ENCODE measurements at places on chromosomes 2 and 18.

GRCh38 chr2:150169237-150169629, 318.2 kb downstream of the RND3 start:
- peak; percentile 66 for DNase-seq

- DNase-seq = peak; percentile 90
Observed at GRCh38 chr18:12702221-12703095, at the start of the genes CEP76 and PSMG2. Gene CEP76 (minus strand): TSS chr18:12702723. CDS start chr18:12702548, 175 bp downstream. Gene PSMG2 (plus strand): TSS chr18:12703042. CDS start chr18:12703108, 66 bp downstream.

DNA sequence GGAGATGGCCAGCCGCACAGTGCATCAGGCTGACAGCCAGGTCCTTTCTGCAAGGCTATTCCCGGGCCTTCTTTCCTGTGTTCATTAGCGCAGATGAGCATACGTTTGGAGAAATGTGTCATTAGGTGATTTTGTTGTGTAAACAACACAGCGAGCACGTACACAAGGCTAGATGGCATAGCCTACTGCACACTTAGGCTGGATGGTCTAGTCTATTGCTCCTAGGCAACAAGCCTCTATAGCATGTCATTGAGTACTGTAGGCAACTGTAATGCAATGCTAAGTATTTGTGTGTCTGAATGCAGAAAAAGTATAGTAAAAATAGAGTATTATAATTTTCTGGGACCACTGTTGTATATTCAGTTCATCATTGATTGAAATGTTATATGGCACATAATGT, 50.9 kb upstream of the PHLPP1 start:
- DNase-seq = no peak

DNA sequence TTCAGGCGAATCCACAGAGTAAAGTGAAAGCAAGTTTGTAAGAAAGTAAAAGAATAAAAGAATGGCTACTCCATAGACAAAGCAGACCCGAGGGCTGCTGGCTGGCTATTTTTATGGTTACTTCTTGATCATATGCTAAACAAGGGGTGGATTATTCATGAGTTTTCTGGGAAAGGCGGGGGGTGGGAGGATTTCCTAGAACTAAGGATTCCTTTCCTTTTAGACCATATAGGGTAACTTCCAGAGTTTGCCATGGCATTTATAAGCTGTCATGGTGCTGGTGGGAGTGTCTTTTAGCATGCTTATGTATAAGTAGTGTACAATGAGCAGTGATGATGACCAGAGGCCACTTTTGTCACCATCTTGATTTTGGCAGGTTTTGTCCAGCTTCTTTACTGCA, 59.8 kb downstream of the SLC4A3 start:
- DNase-seq = peak; percentile 96

DNA sequence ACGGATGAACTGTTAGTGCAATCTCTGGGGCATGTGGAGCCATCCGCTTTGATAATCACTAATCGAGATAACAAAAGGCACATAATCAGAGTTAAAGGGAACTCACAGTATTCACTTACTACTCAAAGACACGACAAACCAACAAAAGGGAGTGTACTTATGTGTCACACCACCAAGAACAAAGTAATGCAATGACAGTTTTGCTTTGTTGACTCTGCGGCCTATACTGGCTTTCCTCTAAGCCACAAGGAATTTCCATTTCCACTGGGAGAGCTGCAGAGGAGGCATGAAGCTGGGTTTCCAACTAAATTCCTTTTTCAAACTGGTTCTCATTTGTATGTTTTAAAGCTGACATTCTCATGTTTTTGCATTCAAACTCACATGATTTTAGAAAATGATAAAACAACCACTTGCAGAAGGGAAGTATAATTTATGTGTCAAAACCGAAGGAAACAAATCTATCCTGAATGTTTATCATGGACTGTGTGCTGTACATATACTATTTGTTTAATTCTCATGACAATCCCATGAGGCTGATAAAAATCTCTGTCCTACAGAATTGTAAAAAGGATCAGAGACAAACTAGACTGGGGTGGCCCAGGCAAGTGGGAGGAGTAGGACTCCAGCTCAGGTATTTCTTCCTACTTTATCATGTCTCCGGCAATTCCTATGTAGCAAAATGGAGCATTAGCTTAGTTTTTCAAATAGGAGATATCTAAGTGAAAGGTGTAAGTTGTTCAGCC, 149.6 kb upstream of the SMAD7 start:
- peak; percentile 67 for DNase-seq

- no peak for DNase-seq
Observed at GRCh38 chr2:192886636-192887035, 691.9 kb upstream of the TMEFF2 start.

GRCh38 chr18:7889515-7889914, 322.4 kb downstream of the PTPRM start:
- DNase-seq = no peak

DNA sequence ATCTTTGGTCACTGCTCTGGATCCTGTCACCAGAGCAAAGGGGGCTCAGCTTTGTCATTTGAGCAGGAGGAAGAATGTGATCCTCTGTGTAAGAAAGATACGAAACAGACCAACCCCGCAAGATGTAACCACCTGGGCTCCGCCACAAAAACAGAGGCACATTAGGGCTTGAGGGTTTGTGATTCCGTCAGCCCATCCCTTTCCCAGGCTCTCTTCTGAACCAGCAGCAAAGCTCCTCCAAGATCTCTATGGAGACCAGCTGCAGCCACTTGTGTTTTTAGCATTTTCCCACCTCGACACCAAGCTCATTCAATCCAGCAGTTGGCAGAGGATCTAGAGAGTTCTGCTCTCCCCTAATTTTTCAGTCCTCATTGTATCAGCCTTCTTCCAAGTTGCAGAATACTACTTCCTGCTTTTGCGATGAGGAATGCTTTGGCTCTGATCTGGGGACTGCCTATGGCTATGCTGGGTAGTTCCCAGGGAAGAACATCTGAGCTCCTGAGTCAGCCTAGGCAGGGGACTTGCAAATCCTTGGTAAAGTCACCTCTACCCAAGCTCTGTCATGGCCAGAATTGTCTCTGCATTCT, 139.6 kb upstream of the RAB12 start:
- peak; percentile 46 for DNase-seq

DNA sequence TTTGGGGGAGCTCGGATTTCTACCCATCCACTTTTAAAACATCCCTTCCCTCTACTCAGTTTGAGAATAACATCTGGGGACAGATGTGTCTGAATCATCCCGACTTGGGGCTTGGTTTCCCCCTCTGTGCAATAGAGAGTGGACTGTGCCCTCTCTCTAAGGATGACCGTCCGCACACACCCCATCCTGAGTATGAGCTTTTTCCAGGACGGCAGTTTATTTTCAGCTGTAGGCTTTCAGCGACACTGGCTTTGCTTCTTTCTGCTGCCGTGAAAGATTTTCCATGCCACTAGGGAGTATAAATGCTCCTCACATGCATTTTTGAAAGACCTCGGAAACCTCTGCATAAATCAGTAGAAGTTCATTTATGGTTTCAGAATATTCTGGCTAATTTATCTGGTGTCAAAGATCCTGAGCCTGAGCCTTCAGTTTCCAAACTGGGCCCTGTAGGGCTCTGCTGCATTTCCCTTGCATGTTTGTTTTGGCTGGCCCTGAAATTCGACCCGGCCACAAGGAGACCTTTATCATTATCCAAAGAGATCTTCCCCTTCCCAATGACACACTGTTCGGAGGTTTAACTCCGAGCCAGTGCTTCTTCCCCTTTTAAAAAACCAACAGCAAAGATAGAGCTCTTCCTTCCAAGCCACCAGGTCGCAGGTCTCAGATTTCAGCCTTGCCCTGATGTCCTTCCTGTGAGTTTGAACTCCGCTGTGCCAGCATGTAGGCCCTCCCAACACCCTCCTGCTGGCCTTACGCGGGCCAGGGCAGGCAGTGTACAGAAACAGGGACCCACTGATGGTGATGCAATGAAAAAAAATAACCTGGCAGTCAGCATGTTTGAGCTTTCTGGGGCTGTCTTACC, 53.3 kb downstream of the FECH start:
- peak; percentile 2 for DNase-seq

DNA sequence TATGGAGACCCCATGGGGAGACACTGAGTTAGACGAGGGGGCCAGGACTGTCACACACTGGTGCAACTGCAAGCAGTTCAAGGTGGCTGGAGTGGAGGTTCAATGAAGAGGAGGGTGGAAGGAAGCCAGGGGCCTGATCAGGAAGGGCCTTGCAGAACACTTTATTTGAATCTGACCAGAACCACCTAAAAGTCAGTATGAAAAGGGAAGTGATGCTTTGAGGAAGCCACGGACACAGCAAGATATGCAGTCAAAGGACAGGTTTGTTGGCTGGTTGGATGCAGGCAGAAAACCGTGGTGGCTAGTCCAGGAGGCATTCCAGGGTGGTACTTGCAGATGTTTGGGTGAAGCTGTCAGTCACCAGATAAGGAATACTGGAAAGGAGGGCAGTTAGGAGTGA, 3.5 kb upstream of the FAM124B start:
- DNase-seq = no peak

DNA sequence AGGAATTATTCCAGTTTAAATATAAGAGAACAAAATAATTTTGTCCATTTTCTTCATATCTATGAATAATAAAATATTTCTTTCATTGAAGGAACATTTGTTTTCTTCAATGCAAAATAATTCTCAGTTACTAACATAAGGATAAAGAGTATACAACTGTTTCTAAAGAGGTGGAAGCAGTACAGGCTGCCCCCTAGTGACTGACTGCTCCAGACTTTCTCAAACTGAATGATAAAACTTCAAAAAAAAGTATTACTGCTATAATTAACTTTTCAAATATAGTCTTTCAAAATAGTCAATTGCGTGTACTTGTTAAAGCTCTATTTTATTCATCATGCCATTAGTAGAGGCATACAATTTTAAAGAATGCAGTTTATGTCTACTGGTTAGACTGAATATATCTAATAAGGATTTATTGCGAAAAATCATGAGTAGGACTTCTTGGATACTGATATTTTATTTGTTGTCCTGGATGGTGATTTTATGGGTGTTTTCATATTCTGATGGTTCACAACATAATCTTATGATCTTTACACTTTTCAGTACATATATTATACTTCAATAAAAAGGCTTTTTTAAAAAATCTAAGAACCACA, 100.1 kb downstream of the WDPCP start:
- peak; percentile 23 for DNase-seq

- DNase-seq = no peak
Observed at GRCh38 chr18:26526128-26526965, 22.0 kb downstream of the KCTD1 start.

DNA sequence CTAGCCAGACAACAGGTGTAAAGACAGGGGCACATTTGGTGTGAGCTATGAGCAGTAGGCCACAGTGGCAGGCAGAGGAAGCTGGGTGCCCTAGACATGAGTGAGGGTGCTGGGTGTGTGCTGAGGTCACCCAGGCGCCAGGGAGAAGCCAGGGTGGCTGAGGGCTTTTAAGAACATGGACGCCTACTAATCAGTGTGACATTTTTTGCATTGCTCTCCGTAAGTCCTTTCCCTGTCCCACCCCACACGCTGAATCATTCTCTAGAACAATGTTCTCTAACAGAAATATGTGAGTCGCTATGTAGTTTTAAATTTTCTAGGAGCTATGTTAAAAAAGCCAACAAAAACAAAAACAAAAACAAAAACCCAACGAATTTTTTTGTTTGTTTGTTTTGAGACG, 204.5 kb upstream of the REV1 start:
- DNase-seq = no peak

DNA sequence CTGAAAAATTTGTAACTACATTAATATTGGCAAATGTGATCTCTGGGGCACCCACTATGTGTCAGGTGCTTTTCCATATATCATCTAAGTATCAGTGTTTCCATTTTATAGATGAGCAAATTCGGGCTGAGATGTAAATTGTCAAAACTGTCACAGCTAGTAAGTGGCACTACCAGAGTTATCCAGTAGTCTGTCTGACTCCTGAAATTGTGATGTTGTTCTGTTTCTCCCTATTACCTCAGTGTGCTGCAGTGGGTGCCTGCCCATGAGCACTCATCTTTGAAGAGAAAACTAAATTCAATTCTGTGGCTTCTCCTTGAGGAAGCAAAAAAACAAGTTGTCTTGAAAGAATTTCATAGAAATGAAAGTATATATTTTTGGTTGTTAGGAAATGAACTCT, 467.4 kb upstream of the FANCL start:
- no peak for DNase-seq

DNA sequence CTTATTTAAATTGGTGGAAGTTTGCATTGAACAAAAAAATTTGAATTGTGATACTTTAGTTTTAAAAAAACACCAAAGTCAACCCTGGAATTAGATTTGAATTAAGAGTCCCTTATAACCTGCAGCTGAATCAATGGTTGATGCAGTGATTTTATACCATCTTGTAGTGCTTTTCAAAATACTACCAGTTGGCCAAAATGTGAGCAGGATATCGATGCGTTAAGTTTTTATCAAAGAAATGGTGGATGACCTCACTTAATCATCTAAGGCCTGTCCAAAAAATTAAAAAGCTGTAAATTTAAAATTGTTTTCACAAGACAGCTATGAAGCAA, 48.2 kb downstream of the OSBPL6 start:
- no peak for DNase-seq

DNA sequence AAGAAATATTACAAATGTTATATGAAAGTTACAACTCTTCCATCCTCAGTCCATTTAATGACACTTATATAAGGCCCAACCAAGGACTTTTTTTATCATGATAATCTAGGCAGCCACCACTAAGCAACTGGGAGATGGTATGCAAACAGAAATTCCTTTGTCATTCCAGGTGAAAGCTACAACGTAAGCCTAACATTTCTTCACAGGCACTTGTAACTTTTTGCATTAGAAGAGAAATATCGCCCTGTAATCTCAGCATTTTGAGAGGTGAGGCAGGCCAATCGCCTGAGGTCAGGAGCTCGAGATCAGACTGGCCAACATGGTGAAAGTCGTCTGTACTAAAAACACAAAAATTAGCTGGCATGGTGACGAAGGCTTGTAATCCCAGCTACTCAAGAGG, 581.2 kb upstream of the SLC8A1 start:
- DNase-seq = no peak

DNA sequence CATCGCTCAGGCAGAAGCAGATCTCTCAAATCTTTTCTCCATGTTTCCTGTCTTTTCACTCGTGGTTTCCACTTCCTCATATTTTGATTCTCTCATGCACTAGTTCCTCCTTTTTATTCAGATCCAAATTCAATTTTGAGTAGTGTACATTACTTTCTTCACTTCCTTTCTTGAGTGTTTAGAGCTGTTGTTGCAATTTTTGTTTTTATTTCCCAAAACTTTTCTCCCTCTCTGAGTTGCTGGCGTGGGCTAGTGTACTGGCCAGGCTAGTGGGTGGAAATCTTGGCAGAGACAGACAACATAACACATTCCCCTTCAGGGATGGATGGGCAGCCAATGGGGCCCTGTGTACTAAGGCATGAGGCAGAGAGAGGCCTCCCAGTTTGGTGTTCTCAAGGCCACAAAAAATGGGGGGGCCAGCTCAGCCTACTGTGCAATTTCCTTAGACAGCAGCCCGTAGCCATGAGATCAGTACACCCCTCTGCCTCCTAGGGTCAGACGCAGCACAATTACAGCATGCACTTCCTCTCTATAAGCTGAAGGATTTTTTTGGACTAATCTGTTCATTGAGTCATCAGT, 145.1 kb upstream of the PID1 start:
- peak; percentile 36 for DNase-seq

GRCh38 chr2:84878459-84878858, 2.4 kb downstream of the TRABD2A start:
- no peak for DNase-seq

Measured in fibroblast of skin of right biceps (primary cell).